CD4-positive, CD25-positive, alpha-beta regulatory T cell (primary cell): ENCODE measurements at places on chromosomes 6 and 20. TPM values are rescaled to one million over a fixed set of nuclear protein-coding genes. Genes with fewer than 3 reads are reported as not detected.

FAM162B gene
- total RNA-seq: not detected

- H3K36me3 ChIP-seq: no peaks in the 10 kb centered on the region
- no peak overlapping the region for H3K27ac ChIP-seq
- no peak for DNase-seq
- H3K27me3 ChIP-seq: no peaks in the 10 kb centered on the region
- H3K4me3 ChIP-seq: no peak overlapping the region
Observed at GRCh38 chr20:61464307-61465303, 212.5 kb downstream of the CDH4 start.

PSMF1 gene
- total RNA-seq: 114 TPM

- no peak overlapping the region for H3K27ac ChIP-seq
- DNase-seq: no peak
- no peaks in the 10 kb centered on the region for H3K27me3 ChIP-seq
- no peaks in the 10 kb centered on the region for H3K4me1 ChIP-seq
- H3K4me3 ChIP-seq: no peak overlapping the region
Observed at GRCh38 chr6:69026715-69027114, 391.6 kb downstream of the ADGRB3 start.

- H3K36me3 ChIP-seq: no peaks in the 10 kb centered on the region
- no peaks in the 10 kb centered on the region for H3K4me1 ChIP-seq
- H3K27me3 ChIP-seq: no peaks in the 10 kb centered on the region
- no peak overlapping the region for H3K4me3 ChIP-seq
- H3K27ac ChIP-seq: no peak overlapping the region
Observed at GRCh38 chr20:61370841-61371303, 118.8 kb downstream of the CDH4 start.
